KG1 (cell line): ENCODE measurements at places on chromosomes 5 and 9.

GRCh38 chr5:113232667-113233066 lies 202.1 kb downstream of the TSSK1B start:
- DNase-seq: no peak

DNA sequence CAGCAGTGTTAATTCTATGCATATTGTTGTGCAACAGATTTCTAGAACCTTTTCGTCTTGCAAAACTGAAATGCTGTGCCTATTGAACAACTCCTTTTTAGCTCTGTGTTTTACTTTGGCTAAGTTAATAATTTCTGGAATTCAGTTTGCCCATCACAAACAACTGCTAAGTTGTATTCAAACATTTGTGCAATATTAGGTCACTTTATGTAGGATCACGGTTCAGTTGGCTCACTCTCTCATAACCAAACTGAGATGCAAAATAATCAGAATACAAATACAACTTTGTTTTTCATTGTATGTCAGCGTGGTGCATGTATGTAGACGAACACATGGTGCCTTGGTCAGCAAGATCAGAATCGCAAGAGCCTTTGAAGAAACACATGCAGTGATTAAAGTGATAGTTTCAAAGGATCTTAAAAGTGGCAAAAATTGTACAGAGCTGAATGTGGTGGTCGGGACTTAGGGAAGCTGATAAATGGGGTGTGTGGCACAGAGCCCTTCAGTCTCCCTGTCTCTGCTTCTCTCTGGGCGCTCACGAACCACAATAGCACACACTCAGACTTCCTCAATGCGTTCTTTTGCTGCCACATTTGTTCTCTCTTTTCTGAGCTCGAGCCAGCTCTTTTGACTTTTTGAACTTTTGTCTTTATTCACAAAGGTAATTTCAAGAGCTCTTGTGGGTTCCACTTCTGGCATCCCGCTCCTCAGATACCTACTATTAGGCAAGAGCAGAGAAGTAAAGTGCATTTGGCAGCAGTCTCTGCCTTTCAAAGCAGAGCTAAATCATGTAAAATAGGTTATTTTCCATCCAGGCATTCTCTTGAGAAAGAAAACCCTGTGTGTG lies 112.4 kb upstream of the CTSL start:
- DNase-seq: no peak

- DNase-seq: no peak
These were observed 145.0 kb upstream of the PCA3 start for GRCh38 chr9:76619197-76619596.

- no peak for DNase-seq
These were observed 115.3 kb upstream of the FSTL4 start for GRCh38 chr5:133727636-133728035.

GRCh38 chr9:81150016-81150625 lies 539.2 kb downstream of the TLE1 start:
- DNase-seq: no peak

- no peak for DNase-seq
These were observed 31.5 kb upstream of the SGCD start for GRCh38 chr5:156295431-156295830.

DNA sequence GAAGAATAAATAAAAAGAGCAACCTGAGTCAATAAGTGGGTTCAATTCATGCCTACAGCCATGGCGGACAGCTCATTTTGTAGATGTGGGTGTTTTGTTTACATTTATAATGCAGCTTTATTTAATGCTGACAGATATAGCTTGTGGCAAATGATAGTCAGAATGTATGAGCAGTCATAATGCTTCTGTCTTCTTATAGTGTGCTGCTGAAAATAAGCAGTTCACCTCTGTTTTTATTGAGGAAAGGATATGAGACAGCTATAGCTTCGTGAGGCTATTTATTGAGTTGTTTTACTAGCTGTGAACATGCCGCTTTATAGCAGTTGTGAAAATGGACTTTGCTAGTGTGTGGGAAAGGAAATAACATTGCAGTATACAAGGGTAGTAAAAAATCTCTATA lies 147.4 kb downstream of the PBX3 start:
- DNase-seq: no peak

DNA sequence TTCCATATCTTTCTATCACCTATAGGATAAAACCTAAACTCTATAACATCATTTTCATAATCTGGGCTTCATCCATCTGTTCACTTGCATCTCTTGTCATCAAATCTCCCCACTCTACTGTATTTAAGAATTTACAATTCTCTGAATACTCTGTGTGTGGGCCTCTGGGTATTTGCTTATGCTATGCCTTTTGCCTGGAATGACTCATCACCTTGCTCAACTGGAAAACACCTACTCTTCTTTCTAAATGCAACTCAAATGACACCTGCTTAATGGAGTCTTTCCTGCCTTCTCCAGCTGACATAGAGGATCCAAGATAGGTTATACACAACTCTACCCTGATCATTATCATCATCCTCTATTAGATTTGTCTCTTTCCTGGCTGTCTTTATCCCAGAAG lies 421.7 kb downstream of the SPATA31D1 start:
- DNase-seq: no peak

DNA sequence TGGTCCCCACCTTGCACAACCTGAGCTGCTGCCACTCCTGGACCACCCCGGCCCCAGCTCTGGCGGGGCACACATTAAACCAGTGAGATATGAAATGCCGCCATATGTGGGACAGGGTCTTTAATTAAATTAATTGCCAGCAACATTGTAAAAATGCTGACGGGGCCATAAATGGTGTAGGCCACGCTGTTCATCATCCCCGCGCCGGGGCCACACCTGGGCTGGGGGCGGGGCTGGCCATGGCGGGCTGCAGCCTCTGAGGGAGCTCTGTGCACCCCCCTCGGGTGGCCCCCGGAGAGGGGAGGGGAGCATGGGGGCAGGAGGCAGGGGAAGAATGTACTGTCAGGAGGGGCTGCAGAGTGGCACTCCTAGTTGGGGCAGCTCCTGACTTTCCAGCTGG lies 41.0 kb downstream of the UNC5A start:
- no peak for DNase-seq

DNA sequence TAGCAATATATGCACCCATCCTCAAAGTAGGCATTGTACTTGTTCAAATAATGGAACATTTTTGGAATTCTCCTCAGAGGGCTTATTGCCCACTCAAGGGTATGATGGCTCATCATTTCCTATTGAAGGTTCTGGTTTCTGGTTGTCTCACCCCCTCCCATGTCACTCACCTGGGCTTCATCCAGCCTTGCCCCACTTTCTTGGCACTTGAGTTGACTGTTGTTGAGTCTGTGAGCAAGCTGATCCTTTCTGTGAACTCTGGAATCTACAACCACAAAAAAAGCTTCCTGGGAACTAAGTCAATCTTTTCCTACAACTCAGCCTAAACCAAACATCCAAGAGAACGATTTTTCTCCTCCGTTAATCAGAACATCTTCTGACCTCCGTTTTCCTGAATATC lies 73.9 kb upstream of the ANKH start:
- DNase-seq: no peak

GRCh38 chr9:106753155-106753671 lies 109.8 kb upstream of the ZNF462 start:
- peak; percentile 70 for DNase-seq

- DNase-seq: no peak
These were observed 684 bp upstream of the JMY start for GRCh38 chr5:79235261-79235633.

GRCh38 chr5:34970552-34970951 lies 41.2 kb downstream of the DNAJC21 start:
- no peak for DNase-seq

DNA sequence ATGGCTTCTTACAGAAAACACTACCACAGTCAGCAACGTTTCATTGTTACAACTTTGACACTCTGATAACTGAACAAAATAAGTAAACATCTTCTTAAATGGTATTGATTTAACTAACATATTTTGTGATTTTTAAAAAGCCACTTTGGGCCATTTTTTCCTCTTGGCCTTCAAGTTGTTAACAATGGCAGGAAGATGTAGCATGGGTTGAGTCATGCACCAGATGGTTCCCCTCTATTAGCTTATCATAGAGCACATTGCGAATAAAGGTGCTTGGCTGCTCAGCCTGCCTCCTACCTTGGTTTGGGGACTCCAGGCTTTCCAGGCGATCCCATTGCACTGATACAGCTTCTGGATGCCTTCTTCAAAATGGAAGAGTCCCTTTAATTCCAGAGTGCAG lies 24.1 kb upstream of the CER1 start:
- no peak for DNase-seq

- DNase-seq: no peak
These were observed 159.3 kb upstream of the DAPK1 start for GRCh38 chr9:87338088-87338989.

GRCh38 chr9:120892748-120893610 lies 16.0 kb upstream of the PHF19 start:
- DNase-seq: peak; percentile 81

DNA sequence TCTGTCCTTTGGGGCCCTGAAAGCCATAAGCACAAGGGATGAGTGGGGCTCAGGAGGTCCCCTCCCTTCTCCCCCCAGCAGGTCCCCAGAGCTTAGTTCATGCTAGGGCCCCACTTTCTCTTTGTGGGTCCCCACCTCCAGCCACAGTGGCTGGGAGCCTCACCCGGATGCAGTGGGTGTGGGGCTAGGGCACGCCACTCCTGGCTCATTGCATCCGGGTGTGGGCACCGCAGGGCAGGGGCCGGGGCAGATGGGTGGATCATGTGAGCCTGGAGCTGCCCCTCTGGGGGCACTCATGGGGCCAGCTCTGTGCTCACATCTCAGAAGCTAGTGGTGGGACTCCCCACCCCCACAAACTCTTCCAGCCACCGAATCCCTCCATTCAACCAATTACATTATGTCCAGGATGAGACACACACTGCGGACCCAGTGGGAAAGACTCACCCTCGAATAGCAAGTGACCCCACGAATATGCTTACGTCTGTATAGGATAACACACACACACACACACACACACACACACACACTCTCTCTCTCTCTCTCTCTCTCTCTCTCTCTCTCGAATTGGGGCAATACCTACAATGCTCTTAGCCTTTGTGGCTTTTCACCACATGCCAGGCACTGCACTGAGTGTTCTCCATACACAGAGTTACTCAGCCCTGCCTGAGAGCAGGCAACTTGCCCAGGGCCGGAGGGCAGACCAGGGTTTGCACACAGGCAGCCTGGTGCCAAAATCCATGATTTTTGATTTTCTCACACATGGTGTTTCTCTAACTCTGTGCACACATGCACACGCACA lies 16.8 kb upstream of the PHYKPL start:
- peak; percentile 25 for DNase-seq

DNA sequence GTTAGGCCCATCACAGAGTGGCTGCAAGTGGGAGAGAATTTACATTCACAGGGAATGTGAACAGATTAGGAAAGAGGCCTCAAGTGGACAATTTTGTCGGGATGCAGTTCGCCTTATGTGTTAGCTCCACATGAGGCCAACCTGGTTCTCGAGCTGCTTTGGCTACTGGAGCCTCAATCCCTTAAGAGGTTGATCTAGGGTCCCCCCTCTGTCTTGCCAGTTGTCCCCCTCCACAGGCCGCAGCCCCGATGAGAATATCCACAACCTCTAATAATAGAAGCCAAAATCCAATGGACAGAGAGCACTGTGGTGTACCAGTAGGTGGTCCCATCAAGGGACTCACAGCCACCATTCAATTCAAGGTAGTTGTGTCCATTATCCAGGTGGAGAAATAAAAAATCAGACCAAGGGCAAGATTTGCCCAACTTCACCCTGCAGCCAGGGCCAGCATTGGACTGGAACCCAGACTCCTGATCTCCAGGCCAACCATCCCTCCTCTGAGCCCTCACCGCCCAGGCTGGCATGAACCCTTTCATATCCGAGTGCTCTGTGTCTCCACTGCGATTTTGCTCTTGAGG lies 1.7 kb upstream of the COL15A1 start:
- DNase-seq: no peak

DNA sequence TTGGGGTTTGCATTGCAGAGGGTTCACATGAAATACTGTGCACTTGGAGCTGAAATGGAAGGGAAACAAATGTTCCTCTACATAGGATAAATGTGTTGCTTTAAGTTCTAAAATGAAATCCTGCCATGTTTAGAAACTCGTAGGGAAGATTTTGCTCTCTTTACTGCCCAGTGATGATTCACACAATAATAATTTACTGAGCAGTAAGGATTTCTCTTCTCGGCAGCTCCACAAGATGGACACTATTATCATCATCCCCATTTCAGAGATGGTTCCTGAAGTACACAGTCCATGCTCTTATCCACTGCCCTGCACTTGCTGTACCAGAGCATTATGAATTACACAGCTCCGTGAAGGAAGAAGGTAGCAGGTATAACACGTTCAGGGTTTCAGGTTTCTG lies 4.1 kb downstream of the HACD4 start:
- DNase-seq: no peak

DNA sequence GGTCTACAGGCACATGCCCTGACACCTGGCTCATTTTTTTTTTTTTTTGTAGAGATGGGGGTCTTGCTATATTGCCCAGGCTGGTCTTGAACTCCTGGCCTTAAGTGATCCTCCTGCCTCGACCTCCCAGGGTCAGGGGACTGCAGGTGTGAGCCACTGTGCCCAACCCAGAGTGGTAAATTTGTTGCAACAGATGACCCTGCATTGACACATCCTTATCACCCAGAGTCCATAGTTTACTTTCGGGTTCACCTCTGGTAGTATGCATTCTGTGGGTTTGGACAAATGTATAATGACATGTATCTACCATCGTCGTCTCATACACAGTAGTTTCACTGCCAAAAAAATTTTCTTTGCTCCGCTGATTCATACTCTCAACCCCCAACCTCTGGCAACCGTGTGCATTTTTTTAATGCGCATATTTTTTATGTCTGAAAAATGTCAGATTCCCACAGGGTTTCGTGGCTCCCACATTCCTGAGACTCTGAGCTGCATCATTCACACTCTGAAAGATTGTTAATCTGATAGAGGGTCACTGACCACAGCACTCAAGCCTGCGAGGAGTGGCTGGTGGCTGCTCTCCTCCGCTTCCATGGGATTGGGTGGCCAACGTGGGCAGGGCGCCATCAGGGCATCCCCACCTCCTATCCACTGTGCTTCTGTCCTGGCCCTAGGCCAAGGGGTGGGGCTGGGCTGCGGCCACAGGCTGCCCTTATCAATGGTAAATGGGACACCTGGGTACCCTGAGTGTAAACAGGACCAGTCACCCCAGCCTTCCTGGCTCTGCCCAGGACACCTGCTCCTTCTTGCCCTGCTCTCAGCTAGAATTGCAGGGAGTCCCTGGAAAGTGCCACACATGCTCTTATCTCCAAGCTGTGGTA lies 9.6 kb downstream of the NDST1 start:
- DNase-seq: no peak

GRCh38 chr9:36551129-36551528 lies 21.6 kb upstream of the MELK start:
- DNase-seq: no peak

GRCh38 chr5:37088009-37088408 lies 161.2 kb downstream of the CPLANE1 start:
- no peak for DNase-seq

DNA sequence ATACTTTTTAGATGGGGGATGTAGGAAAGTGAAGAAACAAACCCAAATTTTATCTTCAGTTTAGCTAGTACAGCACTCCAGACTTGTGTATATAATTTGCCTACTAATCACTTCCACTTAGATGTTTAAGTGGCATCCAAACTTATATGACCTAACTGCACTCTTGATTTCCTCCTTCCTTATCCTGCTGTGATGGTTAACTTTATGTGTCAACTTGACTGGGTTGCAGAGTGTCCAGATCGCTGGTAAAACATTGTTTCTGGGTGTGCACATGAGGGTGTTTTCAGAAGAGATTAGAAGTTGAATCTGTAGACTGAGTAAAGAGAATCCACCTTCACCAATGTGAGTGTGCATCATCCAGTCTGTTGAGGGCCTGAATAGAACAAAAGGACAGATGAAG lies 79.8 kb downstream of the PCSK1 start:
- no peak for DNase-seq

- DNase-seq: no peak
These were observed 9.1 kb downstream of the SYK start for GRCh38 chr9:90810691-90811090.

GRCh38 chr5:159448841-159449407 lies 118.6 kb upstream of the IL12B start:
- DNase-seq: no peak
